Activated T-helper 2 cell treated with anti-CD3 and anti-CD28 coated beads, Interferon-gamma antibody, Interleukin-2, Interleukin-4, amounts not matched to agents 10 μg/mL and 5 μg/mL and 100 μg/mL, durations not matched to agents 14 hours and 24 hours and 36 hours (primary cell): ENCODE measurements at places on chromosomes 16 and 17. TPM values are rescaled to one million over a fixed set of nuclear protein-coding genes. Genes with fewer than 3 reads are reported as not detected.

DNA sequence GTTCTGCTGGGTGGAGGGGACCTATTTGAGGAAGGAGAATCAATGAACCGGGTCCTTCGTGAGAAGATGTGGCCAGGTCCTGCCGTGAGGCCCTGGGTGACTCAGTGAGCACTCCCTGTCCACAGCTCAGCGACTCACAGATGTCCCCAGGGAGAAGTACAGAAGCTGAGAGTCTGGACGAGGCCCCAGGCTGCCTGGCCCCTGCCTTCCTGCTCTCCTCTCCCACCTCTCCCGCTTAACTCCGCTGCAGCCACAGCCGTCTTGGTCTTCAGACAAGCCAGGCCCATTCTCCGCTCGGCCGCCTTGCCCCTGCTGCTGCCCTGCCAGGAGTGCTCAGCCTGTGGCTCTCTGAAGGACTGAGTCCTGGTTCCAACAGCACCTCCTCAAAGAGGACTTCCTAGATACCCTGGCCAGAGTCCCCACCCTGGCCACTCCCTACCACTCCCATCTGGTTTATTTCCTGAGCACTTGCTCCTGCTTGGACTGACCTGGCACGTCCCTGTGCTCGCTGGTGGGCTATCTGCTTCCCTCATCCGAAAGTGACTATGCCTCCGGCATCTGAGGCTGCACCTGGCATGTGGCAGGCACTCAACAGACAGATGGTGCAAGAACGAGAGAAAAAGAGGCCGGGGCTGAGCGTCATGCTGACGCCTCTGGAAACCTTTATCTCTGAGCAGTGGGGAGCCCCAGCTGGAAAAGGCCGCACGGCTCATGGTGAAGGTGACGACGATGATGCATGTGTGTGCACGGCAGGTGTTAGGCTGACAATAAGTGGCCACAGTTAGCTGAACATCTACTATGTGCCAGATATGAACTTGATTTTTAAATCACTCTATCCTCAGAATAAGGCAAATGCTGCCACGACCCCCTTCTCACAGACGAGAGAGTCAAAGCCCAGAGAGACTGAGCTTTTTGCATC lies 9.2 kb upstream of the TNFRSF13B start:
- no peaks in the 10 kb centered on the region for H3K36me3 ChIP-seq
- H3K4me3 ChIP-seq = no peak overlapping the region
- H3K27ac ChIP-seq = no peak overlapping the region
- H3K4me1 ChIP-seq = peaks cover 6% of the 10 kb centered on the region
- H3K27me3 ChIP-seq = peaks cover 4% of the 10 kb centered on the region

DNA sequence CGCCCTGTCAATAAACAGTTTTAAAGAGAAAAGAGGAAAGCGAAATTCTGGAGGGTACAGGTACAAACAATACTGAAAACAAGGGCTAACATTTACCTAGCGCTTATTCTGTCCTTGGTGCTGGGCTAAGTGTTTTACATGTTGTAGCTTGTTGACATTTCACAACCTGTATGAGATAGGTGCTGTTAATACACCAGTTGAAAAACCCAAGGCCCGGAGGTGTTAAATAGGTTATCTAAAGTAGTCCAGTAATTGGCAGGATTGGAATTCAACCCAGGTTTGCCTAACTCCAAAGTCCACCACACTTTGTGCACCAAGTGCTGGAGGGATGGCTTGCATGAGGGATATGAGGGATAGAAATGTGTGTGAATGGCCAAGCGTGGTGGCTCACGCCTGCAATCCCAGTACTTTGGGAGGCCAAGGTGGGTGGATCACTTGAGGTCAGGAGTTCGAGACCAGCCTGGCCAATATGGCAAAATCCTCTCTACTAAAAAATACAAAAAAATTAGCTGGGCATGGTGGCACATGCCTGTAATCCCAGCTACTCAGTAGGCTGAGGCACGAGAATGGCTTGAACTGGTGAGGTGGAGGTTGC lies 2.9 kb downstream of the ATP6V0D1 start:
- DNase-seq = no peak
- H3K27me3 ChIP-seq = no peaks in the 10 kb centered on the region
- H3K36me3 ChIP-seq = no peaks in the 10 kb centered on the region
- H3K4me1 ChIP-seq = peaks cover 23% of the 10 kb centered on the region
- H3K27ac ChIP-seq = no peak overlapping the region

- no peaks in the 10 kb centered on the region for H3K4me1 ChIP-seq
- no peak overlapping the region for H3K27ac ChIP-seq
- no peaks in the 10 kb centered on the region for H3K27me3 ChIP-seq
- no peaks in the 10 kb centered on the region for H3K36me3 ChIP-seq
- H3K4me3 ChIP-seq = no peak overlapping the region
- no peak for DNase-seq
These were observed 99.5 kb downstream of the CHD9NB start for GRCh38 chr16:52953215-52953614.

DNA sequence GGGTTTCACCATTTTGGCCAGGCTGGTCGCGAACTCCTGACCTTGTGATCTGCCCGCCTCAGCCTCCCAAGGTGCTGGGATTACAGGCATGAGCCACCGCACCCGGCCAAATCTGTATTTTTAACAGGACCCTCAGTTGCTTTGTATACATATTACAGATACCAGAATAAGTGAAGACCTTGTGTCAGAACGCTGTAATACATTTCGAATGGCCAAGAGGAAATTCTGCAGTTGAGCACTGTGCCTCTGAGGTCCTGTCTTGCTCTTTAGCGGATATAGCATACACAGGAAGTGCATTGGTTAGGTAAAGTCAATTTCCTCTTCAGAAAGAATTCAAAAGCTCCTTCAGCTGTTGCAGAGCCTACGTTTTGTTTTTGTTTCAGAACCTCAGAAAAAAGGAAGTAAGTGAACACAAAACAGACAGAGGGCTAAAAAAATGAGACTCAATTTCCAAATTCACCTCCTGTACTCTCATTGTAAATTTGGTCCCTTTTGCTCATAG lies 15.7 kb downstream of the CRLF3 start:
- H3K36me3 ChIP-seq = peaks cover 32% of the 10 kb centered on the region
- H3K4me3 ChIP-seq = peak overlapping the region; percentile 79
- H3K27me3 ChIP-seq = no peaks in the 10 kb centered on the region
- peak overlapping the region; percentile 94 for H3K27ac ChIP-seq
- H3K4me1 ChIP-seq = peaks cover 47% of the 10 kb centered on the region
- peak; percentile 46 for DNase-seq

GRCh38 chr17:31562376-31562840 lies 170.9 kb downstream of the RAB11FIP4 start:
- H3K36me3 ChIP-seq = no peaks in the 10 kb centered on the region
- H3K4me3 ChIP-seq = no peak overlapping the region
- H3K4me1 ChIP-seq = peaks cover 9% of the 10 kb centered on the region

GRCh38 chr17:55190748-55191147 lies 74.0 kb upstream of the HLF start:
- no peaks in the 10 kb centered on the region for H3K4me1 ChIP-seq
- H3K4me3 ChIP-seq = no peak overlapping the region
- no peak for DNase-seq
- H3K27me3 ChIP-seq = peaks cover 15% of the 10 kb centered on the region

DNA sequence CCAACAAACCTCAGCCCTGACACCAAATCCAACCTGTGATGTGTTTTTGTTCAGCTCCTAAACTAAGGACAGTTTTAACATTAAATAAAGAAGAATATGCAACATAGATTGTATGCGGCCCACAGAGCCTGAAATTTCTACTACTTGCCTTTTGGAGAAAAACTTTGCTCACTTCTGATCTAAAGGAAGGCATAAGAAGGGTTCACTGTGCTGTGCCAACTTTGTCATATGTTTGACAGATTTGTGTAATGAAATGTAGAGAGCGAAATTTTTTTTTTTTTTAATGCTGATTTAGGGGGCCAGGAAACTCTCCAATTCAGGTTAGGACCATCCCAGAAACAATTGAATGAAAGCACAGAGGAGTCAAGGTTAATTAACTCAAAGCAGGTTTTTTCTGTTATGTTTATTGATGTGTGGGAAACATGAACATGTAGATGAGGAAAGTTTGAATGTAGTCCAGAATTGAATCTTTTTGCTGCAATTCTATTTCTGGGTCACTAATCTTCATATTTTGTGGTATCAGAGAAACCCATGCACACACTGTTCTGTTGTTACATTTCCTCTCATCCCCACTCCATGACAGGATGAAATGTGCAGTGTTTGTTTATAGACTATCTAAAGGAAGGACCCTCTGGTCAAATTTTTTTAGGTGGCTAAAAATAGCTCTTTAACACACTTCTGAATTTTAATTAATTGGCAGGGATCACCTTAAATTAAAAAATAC lies 71.5 kb downstream of the TAOK1 start:
- H3K4me3 ChIP-seq = no peak overlapping the region
- DNase-seq = no peak
- H3K27ac ChIP-seq = no peak overlapping the region
- no peaks in the 10 kb centered on the region for H3K27me3 ChIP-seq
- H3K36me3 ChIP-seq = peaks cover 50% of the 10 kb centered on the region

GRCh38 chr17:38969281-38969680 lies 2.1 kb upstream of the FBXO47 start:
- no peak overlapping the region for H3K27ac ChIP-seq
- peaks cover 7% of the 10 kb centered on the region for H3K27me3 ChIP-seq
- no peak for DNase-seq
- peaks cover 3% of the 10 kb centered on the region for H3K36me3 ChIP-seq
- no peak overlapping the region for H3K4me3 ChIP-seq

GRCh38 chr17:27466376-27466742 lies 10.1 kb downstream of the KSR1 start:
- no peak for DNase-seq
- H3K36me3 ChIP-seq = peaks cover 15% of the 10 kb centered on the region
- peak overlapping the region; percentile 86 for H3K27ac ChIP-seq
- H3K4me1 ChIP-seq = peaks cover 80% of the 10 kb centered on the region
- no peaks in the 10 kb centered on the region for H3K27me3 ChIP-seq

GRCh38 chr16:30874244-30874820 lies 19.5 kb downstream of the BCL7C start:
- peak overlapping the region; percentile 96 for H3K4me3 ChIP-seq
- peaks cover 24% of the 10 kb centered on the region for H3K4me1 ChIP-seq
- H3K36me3 ChIP-seq = peaks cover 27% of the 10 kb centered on the region
- H3K27ac ChIP-seq = peak overlapping the region; percentile 86
- no peaks in the 10 kb centered on the region for H3K27me3 ChIP-seq

DNA sequence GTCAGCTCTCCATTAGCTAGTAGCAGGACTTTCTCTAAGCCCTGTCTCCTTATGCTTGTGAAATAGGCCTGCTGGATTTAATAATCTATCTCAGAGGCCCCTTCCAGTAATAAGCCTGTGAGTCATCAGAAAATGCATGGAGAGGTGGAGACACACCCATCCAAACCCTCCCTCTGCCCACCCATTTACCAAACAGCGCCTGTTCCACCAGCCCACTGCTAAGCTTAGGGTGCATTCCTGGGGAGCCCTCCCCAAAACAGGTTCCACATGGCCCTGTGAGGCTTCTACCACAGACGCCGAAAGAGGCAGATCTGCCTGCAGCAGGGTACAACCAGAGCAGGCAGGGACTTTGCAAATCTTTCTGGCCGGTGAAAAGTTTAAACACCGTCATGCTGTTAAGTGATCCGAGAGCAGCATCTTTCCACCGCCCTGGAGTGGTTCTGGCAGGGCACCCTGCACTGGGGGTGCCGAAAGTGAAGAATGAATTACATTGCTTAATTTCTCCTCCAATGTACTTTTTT lies 99.3 kb downstream of the GAS7 start:
- H3K4me3 ChIP-seq = no peak overlapping the region
- H3K4me1 ChIP-seq = no peaks in the 10 kb centered on the region
- DNase-seq = no peak

DNA sequence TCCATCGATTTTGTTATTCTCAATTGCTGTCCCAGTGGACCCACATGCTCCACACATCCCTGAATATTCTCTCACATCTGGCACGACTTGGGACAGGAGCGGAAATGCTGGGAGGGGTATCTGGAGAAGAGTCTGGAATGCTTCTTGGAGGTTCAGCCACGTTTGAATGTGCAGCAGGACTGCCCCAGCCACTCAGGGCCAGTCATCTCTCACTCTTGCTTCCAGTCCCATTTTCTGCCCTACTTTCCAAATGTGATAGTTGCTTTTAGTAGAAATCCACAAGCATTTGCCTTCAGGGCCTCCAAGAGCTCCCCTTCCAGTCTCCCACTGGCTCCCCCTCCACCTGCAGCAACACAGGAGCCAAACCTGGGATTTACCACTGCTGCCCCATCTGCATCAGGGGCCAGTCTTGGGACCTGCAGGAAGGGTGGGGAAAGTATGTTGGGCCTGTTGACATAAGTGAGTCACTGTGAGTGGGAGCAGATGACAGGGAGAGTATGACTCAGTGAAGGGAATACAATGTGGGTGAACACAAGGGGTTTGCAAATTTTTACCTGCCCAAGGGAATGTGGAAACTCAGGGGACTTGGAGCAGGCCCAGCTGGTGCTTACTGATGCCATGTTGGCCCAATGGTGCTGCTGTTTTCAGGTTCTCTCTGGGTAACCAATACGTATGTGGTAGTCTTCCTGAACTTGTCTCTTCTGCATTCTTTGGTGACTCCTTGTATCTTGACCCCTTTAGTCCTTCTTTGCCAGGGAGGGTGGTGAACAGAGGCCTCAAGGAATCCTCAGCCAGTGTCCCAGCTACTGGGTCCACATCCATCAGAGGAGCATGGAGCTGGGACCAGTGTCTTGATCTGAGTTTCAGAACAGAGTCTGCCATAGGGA lies 78.8 kb upstream of the CRHR1 start:
- H3K4me1 ChIP-seq = peaks cover 16% of the 10 kb centered on the region
- H3K27ac ChIP-seq = no peak overlapping the region
- H3K36me3 ChIP-seq = no peaks in the 10 kb centered on the region
- no peak for DNase-seq

GRCh38 chr16:715477-716199 lies 720 bp downstream of the METRN start:
- no peak overlapping the region for H3K27ac ChIP-seq
- peaks cover 12% of the 10 kb centered on the region for H3K4me1 ChIP-seq
- no peak for DNase-seq

- no peaks in the 10 kb centered on the region for H3K4me1 ChIP-seq
- H3K27me3 ChIP-seq = no peaks in the 10 kb centered on the region
- DNase-seq = no peak
- no peaks in the 10 kb centered on the region for H3K36me3 ChIP-seq
- no peak overlapping the region for H3K27ac ChIP-seq
These were observed 190.4 kb downstream of the ABCC12 start for GRCh38 chr16:47965439-47965838.

DNA sequence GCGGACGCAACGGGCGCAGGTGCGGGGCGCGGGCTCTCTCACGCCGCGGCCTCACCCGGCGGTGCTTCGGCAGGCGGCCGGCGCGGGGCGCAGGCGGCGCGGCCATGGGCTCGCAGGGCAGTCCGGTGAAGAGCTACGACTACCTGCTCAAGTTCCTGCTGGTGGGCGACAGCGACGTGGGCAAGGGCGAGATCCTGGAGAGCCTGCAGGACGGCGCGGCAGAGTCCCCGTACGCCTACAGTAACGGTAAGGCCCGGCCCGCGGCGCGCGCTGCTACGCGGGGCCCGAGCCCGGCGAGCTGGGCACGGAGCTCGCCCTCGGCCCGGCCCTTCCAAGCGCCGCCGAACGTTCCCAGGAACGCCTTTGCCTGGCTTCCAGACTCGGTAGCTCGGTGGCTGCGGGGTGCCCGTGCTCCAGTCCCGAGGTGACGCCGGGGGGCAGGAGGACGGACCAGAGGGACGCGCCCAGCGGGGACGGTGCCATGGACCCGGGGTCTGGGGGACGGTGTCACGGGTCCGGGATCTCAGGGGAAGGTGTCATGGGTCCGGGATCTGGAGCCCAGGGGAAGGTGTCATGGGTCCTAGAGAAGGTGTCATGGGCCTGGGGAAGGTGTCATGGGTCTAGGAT lies 435 bp downstream of the RAB40C start:
- peaks cover 16% of the 10 kb centered on the region for H3K4me1 ChIP-seq
- no peaks in the 10 kb centered on the region for H3K27me3 ChIP-seq
- H3K36me3 ChIP-seq = peaks cover 9% of the 10 kb centered on the region
- H3K4me3 ChIP-seq = peak overlapping the region; percentile 87

Gene HCRT
- total RNA-seq = not detected in 2 replicates

Gene SLC5A11
- not detected in 2 replicates for total RNA-seq

Gene GLYR1
- 104 and 112 TPM in 2 replicates for total RNA-seq

Gene MT3
- 7.5 and 7.9 TPM in 2 replicates for total RNA-seq
